ENCODE measurements at places on chromosomes 2 and 18. TPM values are rescaled to one million over a fixed set of nuclear protein-coding genes. Genes with fewer than 3 reads are reported as not detected.

Gene PSD4
- total RNA-seq, result 5.1 TPM

Gene RGPD4
- total RNA-seq, result not detected

Gene CACNB4
- 0.11 TPM for total RNA-seq

Gene TTN
- 0.38 TPM for total RNA-seq

Gene NDUFAF7
- total RNA-seq, result 30.7 TPM

Gene POTEI
- total RNA-seq, result 2.8 TPM

Gene ECEL1
- not detected for total RNA-seq

Gene DOK6
- total RNA-seq, result 2.3 TPM

Gene MLPH
- 24.7 TPM for total RNA-seq

Gene GBX2
- 1.4 TPM for total RNA-seq

Gene WDR12
- total RNA-seq, result 75.9 TPM

Gene POTEJ
- total RNA-seq, result 0.03 TPM

Gene LDAH
- total RNA-seq, result 13.9 TPM

Gene OTOS
- total RNA-seq, result not detected

Gene ADD2
- 20.1 TPM for total RNA-seq

Gene TCF7L1
- not detected for total RNA-seq

Gene SUMO1
- total RNA-seq, result 113 TPM

Gene LHCGR
- total RNA-seq, result not detected

Gene DYNAP
- total RNA-seq, result not detected

Gene PLGLB2
- 0.30 TPM for total RNA-seq

Gene AQP12B
- total RNA-seq, result not detected

Gene IL37
- total RNA-seq, result 1.0 TPM

Gene NEURL3
- total RNA-seq, result 0.19 TPM

Gene LIMS4
- total RNA-seq, result 0.19 TPM

Gene ZAP70
- total RNA-seq, result not detected

Gene AGXT
- not detected for total RNA-seq

Gene ERMN
- total RNA-seq, result not detected

Gene CPO
- not detected for total RNA-seq

Gene ABI2
- total RNA-seq, result 44.7 TPM

All from A375 (cell line).